Activated CD8-positive, alpha-beta memory T cell treated with anti-CD3 and anti-CD28 coated beads, Interleukin-2, amount 50 U/mL, for 48 hours (primary cell): ENCODE measurements at places on chromosomes 7 and 10.

- no peak for DNase-seq
Measured at GRCh38 chr7:131721660-131722059, 165.2 kb upstream of the PODXL start.

GRCh38 chr10:17232276-17232960 is 4.4 kb downstream of the VIM start:
- DNase-seq, result no peak

GRCh38 chr7:85186521-85187241 is at the start of gene SEMA3D:
Gene SEMA3D (minus strand): TSS chr7:85187056. CDS start chr7:85121891, 65,165 bp downstream.
- DNase-seq, result peak; percentile 58

DNA sequence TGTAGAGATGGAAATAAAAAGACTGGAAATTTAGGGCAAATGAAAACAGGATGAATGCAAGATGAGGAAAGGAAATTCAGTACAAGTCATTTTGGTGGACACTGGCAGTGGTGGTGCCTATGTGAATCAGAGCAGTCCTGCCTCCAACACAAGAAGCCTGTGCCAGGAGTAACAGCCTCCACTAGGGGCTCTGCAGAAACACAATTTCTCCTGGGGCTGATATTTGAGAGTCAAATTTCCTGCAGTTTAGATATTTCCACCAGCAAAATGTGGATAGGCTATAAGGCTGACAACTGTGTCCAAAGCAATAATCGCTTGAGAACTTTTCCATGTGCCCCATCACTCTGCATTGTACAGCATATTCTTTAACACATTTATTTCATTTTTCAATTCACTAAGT is 4.7 kb upstream of the PLXDC2 start:
- no peak for DNase-seq

DNA sequence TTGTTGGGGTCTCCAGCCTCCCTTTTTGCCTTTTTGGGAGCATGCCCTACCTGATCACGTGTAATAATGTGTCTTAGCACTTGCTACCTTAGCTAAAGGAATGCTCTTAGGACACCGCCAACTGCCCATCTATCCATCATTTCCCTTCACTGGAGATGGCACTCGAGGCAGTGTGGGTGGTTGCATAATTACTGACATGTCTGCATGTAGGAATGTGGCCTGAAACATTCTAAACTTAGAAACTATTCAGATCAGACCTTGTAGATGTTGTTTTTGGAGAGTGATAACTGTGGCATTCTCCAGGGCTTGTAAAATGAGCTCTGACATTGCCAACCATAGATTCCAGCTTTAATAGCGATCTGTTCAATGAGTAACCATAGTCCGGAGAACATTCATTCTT is 365.8 kb downstream of the BBS9 start:
- no peak for DNase-seq

DNA sequence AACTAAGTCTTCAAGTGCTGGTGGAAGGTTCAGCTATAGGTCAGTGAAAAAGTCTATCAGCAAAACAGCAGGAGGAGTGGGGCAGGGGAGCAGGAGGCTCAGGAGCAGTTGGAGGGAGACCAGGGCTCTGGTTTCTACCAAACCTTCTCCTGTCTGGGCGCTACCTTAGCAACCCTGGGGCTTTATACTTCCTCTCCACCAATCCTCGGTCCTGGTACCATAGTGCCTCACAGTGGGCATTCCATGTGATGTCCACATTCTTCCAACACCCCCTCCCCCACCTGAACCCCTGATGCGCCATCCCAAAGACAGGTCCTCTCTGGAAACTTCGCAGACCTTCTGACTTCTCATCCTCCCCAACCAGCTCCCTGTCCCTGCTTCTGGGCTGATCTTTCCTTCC is 25.3 kb upstream of the ACSM6 start:
- no peak for DNase-seq

DNA sequence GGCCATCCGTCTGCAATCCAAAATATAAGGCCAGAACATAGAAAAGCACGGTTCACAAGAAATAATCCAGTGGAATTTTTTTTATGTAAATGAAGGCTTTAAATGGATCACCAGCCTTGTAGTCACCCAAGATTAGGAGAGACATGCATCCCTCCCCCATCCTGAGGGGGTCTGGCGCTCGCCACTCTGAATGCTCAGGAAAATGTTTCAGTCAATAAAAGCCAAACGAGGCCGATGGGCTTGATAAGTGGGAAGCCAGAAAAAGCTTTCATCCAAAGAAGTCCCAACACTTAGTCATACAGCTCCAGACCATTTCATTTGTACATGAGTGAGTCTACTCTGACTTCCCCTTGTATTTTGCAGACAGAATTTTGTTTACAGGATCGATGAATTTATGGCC is 631.8 kb downstream of the GRID1 start:
- no peak for DNase-seq

DNA sequence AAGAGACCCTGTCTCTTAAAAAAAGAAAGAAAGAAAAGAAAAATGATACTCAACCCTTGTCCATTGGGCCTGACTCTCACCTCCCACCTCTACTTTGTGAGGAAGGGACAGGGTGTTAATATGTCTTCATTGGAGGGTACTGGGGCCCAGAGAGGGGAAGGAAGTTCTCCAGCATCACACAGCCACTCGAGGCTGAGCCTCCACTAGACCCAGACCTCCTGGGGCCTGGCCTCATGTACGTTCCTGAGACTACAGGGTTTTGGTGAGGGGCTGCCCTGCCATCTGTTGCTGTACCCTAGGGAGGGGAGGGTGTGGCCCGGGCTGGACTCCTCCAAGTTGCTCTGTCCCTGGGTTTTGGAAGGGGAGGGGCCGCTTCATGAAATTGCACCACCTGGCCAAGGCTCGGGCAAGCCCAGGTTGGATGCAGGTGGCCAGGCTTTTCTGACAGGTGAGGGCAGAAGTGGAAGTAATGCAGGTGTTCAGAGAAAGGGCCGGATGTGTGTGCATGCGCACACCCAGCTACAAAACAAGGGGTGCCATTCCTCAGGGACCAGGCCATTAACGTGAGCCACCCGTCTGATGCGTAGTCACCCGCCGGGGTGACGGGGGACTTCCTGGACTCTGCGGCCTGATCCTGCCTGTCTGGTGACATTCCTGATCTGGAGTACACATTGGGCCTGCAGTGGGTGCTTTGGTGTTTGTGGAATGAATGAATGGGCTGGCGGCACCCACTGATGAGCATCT is 21.7 kb downstream of the GTF2IRD1 start:
- no peak for DNase-seq

DNA sequence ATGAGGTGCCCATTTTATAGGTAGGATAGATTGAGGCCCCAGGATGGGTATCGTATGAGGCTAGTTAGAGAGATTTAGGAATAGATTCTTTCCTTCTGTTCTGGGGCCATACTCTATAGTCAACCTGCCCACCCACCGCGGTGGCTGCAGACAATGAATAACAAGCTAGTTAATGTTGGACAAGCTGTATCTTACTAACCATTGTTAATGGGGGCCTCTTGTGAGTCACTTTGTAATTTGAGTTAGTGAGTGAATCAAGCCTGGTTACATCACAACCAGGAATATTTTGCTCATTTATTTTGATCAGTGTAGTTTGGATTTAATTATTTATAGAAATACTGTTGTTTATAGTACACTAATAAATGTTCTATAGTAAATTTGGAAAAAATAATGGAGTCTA is 7.3 kb downstream of the SORCS3 start:
- no peak for DNase-seq

DNA sequence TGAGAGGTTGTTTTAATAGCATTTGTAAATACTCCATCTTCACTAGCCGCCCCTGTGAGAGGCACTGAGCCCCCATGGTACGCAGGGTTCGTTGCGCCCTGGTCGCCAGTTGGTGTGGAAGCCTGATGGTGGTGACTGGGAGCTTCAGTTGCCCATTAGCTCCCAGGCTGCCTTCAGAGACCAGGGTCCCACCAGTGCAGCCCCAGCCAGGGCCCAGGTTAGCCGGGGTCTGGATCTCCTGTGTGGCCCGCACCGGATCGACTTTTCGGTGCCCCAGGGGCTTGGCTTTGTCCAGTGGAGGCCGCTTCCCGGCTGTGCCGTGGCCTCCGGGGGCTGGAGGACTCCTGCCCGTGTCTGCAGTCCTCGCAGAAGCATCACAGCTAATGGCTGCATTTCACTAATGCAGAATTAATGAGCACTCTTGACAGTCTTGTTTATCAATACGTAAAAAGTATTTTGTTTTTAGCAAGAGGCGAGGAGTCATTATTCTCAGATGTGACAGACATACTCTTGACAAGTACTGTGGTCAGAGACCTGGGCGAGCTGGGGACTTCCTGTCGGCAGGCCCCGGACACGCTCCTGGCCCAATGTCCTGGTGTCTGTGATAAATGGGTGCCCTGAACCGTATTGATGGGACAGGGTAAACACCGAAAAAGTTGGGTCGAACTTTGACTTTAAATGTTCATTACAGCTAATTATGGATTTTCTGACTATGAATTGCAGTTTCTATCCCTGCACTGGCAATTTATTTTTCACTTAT is 99.8 kb downstream of the NKX6-2 start:
- DNase-seq, result no peak

DNA sequence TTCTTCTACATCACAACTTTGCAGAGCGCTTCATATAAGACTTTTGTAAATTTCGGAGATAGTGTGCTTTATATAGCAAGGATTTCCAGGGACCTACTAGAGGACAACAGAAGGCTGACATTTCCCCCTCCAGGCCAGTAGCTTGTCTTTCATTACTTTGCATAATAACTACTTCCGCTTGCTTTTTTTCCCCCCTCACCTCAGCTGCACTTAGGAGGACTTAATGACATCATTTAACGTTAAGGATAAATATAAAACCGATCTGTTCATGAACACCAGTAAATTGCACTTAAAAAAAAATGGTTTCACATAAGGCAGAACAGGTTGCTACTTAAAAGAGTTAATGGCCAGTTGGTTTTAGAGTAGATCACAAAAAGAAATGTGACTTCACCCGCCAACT is 172.3 kb downstream of the AUTS2 start:
- DNase-seq, result no peak

- no peak for DNase-seq
Measured at GRCh38 chr7:128006550-128007302, 24.5 kb downstream of the LRRC4 start.

GRCh38 chr10:60410970-60411369 is 21.3 kb upstream of the ANK3 start:
- no peak for DNase-seq

- no peak for DNase-seq
Measured at GRCh38 chr7:131950758-131951157, 394.3 kb upstream of the PODXL start.

DNA sequence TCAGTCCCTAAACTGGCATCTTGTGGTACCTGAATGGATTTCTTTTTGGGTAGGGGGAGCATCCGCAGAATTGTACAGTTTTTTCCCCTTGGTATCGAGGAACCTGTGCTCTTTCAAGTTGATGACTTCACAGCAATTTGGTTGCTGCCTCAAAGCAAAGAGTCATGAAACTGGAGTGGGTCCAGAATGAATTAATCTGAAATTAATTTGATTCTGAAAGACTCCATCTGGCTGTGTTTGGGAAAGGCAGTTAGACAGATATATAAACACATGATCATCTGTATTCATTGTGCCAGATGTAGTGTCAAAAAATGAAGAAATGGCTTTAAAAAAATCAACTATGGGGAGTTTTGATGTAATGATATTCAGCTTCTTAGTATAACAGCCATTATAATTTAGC is 136.1 kb downstream of the CELF2 start:
- DNase-seq, result no peak

DNA sequence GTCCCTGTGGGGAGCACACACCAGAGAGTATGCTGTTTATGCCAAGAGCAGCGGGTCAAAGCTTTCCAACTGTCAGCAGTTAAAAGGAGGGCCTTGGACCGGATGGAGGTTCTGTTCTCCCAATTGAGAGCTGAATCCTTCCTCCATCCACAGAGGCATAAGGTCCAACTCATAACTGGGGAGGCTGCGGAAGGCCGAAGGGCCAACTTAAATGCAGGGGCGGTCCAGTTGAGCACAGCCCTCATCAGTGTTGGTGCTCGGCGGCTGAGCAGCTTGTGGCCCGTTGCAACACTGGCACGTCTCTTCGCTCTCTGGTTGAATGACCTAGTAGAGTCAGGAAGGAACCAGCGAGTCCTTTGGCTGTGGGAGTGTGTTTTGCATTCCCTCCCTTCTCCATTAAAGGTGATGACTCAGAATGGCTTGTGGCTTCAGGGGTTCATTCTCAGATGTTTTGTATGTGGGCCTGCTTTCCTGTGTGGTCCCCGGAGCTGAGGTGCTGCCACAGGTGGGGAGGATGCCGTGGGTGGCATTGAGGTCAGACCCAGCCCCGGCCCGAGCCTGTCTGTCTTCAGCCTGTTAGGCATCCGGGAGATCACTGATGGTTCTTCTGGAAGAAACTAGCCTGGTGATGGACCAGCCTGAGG is 44.8 kb upstream of the DMBT1 start:
- peak; percentile 75 for DNase-seq

GRCh38 chr10:60906411-60906810 is 37.6 kb downstream of the RHOBTB1 start:
- no peak for DNase-seq

GRCh38 chr7:102875700-102876295 is 37.0 kb upstream of the LRRC17 start:
- peak; percentile 59 for DNase-seq

DNA sequence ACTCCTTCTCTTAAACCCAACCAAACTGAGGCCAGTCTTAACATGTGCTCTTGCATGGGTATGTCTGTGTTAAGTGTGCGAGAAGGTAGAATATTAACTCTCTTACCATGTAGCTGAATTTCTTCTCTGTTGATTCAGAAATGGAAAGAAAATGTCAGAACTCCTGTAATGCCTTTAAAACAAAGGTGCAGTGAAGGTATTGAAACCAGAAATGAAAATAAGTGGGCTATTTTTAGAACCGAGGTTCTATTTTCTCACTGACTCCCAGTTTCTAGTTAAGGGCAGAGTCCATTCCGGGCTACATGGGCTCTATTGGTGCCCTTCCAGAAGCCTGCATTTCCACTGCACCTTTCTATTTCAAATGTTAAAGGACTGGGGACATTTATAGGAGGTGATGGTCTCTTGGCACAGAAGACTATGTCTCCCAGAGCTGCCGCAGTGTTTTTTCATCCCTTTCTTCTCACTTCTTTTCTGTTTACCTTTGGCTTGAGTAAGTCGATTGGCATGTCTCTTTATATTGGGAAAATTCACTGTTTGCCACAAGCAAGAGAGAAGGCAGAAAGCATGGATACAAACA is 174.9 kb downstream of the LRMDA start:
- no peak for DNase-seq

GRCh38 chr7:28862595-28863272 is 95.4 kb downstream of the TRIL start:
- DNase-seq, result no peak

GRCh38 chr10:62395892-62396291 is 21.7 kb downstream of the ZNF365 start:
- no peak for DNase-seq

DNA sequence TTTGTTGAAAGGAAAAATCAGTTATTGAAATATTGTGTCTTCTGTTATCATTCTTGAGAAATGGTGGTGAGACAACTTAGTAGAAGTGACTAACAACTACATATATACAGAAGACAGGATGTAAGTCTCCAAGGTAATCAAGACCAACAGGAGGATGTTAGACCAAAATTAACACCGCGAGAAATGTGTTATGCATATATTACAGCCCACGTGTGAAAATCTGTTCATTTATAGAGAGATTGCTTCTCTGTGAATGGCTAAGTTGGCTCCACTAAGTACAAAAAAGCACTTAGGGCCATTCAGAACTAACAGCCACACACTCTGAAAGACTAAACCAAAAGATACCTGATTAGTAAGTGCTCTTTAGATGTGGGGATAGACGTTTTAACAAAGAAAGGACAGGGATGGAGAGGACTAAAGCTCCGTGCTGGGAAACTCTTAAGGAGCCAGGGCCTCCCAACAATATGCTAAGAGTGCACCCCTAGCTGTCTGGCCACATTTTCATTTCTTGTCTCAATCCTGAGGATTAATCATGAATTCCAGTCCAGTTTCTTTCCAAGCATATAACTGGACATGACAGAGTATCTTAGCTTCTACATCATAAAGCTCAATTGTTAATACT is 26.5 kb downstream of the HDAC9 start:
- DNase-seq, result no peak
